Left cardiac atrium (tissue), 4 donors: ENCODE measurements at places on chromosomes 16 and 17. TPM values are rescaled to one million over a fixed set of nuclear protein-coding genes. Genes with fewer than 3 reads are reported as not detected.

SEZ6L2 gene
- total RNA-seq = 1.8 TPM

TLCD3B gene
- total RNA-seq = not detected

CCR7 gene
- 0.29 TPM for total RNA-seq

TBC1D26 gene
- not detected for total RNA-seq

ENPP7 gene
- total RNA-seq = not detected

GNAO1 gene
- 92.9 TPM for total RNA-seq

ASPHD1 gene
- total RNA-seq = 0.59 TPM
